T-helper 1 cell (primary cell): ENCODE measurements at places on chromosomes 2 and 18.

DNA sequence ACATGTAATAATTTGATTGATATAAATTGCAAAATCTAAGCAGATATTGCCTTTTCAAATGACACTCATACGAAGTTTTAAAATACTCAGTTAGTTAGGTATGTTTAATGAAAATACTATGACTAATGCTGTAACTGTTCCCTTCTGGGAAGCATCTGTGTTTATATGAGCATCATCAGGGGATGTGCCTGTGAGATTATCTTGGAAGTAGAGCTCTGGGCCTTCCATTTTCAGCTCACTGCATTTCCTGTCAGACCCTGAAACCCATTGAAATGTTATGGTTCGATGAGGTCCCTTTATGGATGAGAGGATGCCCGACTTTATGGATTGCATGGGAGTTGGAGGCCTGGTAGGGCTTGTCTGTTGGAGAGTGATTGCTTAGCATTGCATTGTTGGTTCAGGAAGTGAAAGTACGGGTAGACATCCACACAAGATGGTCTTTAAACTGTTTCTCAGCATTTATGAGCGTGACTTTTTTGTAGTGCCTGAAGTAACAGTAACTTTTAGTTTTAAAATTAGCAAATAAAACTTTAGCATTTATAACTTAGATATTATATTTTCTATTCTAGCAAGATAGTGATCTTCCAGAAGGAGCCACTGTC is 28.7 kb downstream of the ELP2 start:
- DNase-seq, result no peak

GRCh38 chr18:56322406-56322805 is 316.0 kb downstream of the TXNL1 start:
- no peak for DNase-seq

DNA sequence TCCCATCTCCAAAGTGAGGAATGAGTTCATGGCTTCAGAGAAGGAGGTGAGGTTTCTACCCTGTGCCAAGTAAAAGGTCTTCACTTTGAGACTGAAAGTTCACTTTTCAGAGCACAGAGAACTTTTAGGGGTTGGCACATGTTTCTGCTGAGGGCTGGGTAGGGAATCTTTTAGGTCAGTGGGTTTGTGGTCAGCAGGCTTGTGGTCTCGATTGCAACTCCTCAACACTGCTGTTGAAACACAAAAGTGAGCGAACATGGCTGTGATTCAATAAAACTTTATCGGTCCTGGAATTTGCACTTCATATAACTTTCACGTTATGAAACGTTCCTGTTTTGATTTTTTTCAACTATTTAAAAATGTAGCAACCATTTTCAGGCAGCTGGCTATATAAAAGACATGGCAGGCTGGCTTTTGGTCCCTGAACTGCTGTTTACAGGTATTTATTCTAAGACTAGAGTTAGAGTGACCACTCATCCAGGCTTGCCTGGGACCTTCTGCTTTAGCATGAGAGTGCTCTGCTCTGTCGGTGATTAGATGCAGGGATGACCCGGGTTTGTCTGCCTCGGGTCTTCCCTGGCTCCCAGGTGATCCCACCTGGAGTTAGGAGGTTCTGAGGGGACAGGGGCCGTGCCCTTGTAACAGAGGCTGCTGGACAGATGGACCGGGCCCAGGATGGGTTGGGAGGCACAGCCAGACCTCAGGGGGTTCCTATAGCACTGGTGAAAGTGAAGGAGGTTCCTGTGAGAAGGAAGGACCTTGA is 62.7 kb upstream of the TAF1B start:
- DNase-seq, result no peak

GRCh38 chr2:150872756-150873395 is 385.4 kb upstream of the RND3 start:
- no peak for DNase-seq

DNA sequence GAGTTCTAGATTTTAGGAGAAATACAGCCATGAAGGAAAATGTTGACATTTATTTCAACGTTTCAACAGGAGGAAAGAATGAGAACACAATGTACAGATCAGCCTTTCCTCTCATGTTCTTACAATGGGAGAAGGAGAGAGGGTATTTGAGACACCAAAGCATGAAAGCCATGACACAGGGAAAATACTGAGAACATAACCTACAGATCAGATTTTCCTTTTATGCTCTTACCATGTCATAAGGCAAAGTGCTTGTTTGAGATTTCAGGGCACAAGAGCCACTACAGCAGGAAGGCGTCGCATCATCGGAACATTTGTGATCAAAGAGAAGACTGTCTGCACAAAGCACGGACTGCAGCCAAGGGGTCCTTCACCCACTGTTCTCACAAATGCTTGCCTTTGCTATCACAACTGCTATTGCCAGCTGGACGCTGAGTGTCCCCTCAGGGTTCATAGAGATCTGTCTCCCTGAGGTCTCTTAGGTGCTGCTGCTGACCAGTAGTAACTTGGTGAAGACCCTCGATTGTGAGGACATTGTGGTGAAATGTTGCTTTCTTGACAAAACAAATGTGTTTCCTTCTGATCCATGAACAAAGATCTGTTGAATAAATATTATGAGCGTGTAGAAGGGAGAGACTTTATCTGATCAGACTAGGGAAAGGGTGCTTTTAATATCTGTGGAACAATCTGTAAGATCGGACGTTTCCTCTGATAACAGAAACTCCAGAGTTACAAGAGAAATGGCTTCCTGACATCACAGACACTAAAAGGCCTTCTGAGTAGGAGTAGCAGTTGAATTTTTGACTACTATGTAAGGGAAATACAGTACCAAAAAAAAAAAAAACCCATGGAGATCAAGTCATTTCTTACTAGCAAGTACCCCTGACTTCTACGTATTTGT is 6.4 kb upstream of the IL1RL1 start:
- no peak for DNase-seq
